SW 1271 (cell line): ENCODE measurements at places on chromosomes 7 and 10.

DNA sequence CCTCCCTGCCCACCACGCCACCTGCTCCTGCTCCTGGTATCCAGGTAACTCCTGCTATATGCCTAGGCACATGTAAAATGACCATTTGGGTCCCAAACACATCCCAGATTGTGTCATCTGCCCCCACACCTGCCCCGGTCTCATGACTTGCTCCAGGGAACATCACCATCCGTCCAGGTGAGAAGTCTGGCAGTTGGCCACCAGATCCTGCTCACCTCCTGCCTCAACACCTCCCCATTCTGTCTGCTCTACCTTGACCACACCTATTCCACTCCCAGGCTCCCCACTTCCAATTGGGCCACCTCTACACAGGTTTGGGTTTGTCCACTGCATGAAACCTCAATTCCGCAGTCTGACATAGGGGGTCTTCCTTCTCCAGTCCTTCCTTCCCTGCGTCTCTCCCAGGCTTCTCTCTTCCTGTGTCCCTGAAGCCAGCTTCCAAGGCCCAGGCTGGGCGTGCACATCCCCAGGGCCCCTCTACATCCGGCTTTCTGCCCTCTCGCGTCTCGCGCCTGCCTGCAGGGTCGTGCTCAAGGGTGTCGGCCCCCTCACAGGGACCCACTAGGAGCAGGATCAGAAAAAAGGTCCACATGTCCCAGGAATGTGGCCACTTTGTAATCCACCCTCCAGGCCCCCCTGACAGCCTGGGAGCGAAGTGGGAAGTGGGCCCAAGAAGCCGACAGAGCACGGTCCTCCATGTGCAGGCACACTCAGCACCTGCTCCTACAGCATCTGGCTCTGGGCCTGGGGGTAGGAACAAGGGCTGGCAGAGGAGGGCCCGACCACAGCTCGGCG, 49.3 kb upstream of the DAGLB start:
- no peak for DNase-seq

GRCh38 chr10:48767373-48768143, 82.9 kb downstream of the WDFY4 start:
- DNase-seq: no peak

DNA sequence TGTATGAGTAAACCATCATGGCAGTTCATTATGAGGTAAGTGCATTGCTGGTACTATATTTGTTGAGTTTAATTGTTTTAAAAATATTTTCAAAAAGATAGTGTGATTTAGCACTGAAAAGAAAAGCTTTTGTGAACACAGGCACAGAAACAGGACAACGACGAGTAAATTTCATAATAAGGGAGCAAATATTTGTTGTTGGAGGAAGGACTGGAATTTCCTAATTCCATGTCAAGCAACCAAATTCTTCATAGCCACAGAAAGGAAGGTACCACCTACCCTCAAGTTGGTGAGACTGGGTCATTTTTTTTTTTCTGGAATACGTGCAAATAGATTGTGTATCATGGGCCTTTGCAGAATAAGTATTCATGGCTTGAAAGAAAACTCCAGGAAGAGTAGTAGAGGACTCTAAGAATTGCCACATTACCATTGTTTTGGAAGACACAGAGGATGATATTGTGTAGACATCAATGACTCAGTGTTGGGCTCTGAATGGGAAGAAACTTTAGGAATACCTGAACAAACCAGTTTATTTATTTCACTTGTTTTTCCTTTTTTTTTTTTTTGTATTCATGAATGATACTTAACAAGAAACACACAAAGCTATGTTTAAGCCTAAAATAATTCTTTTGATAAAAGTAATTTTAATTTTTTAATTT, 7.8 kb downstream of the UBE2D4 start:
- DNase-seq: no peak

GRCh38 chr10:100713859-100714565, 31.4 kb upstream of the PAX2 start:
- DNase-seq: no peak

GRCh38 chr10:101691081-101691480, 3.9 kb downstream of the FBXW4 start:
- DNase-seq: no peak

- DNase-seq: no peak
Observed at GRCh38 chr7:142803901-142804300, 33.1 kb downstream of the PRSS2 start.

DNA sequence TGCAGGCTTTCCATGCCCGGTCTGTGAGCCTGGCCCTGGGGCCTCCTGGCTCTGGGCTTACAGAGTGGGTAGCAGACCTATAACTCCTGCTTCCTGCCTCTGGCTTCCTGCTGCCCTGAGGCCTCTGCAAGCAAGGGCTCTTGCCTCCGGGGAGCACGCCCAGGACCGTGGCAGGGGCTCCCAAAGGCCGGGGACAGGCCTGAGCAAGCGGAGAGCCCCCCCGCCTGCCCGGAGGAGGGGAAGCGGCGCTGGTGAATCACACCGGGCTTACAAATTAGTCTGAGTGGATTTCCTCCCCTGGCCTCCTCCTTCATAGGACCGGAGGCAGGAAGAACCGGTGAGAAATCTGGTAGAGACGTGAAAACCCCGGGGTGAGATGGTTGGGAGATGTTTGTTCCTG, 1.5 kb upstream of the MYL10 start:
- DNase-seq: no peak

DNA sequence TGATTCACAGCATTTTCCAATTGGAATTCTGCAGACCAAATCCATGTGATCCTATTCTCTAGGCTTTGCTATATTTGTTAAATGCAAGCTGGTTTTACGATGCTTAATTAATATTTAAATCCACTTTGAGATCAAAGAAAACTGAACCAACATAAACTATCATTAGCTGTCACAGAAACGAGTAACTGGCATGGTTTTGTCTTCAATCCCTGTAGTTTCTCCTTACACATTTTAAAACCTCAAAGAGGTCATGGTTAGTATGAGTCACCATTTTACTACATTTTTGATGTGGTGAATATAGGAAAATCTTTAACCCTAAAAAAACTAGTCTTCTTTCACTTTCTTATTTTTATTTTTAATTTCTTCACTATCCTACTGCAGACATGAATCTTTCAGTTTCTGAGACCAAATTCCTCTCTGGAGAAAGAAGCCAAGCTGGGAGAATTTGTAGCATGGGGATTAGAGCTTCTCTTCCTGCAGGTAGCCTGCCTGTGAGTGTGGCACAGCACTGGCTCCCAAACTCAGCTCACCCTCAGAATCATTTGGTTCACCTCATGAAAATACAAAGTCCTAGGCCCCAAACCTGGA, 8.7 kb upstream of the LIPM start:
- DNase-seq: no peak

DNA sequence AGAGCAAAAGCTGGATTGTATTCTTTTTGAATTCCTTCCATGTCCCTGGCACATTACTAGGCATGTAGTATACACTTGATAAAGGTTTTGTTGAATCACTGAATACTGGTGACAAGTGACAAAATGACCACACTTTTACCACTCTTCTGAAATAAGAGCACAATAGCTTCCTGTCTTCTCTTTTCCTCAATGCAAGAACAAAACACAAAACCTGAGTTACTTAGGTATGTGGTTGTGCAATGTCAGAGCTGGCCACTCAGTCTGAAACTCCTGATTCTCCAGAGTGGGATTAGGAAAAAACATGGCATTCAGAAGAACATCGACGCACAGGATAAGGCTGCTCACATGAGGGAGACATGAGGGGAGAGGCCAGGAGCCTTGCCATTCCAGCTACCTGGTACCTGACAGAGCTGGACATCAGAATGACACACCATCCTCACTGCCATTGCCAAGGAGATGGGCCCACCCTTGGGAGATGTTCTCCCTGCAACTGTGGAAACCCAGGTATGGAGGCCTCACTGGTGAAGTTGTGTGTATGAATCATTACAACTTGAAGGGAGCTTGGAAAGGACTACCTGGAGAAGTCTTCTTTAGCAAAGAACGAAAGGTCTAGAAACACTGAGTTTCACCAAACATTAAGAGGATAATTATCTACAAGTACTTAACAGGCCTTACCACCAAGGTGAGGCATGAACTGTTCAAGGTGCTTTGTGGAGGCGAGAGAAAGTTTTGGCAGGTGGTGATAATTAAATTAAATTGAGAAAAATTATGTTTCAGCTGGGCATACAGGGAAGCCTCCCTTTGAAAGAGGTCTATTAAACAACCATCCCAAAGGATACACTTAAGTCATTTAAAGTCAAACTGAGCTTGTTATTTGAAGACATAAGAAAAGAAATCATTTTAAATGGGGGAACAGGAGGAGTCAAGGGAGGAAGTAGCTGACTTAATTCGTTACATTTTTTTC, 246.5 kb upstream of the AOAH start:
- no peak for DNase-seq

- no peak for DNase-seq
Observed at GRCh38 chr10:93652857-93653256, 40.5 kb downstream of the PDE6C start.

GRCh38 chr7:66824041-66824440, 83.5 kb downstream of the RABGEF1 start:
- no peak for DNase-seq

DNA sequence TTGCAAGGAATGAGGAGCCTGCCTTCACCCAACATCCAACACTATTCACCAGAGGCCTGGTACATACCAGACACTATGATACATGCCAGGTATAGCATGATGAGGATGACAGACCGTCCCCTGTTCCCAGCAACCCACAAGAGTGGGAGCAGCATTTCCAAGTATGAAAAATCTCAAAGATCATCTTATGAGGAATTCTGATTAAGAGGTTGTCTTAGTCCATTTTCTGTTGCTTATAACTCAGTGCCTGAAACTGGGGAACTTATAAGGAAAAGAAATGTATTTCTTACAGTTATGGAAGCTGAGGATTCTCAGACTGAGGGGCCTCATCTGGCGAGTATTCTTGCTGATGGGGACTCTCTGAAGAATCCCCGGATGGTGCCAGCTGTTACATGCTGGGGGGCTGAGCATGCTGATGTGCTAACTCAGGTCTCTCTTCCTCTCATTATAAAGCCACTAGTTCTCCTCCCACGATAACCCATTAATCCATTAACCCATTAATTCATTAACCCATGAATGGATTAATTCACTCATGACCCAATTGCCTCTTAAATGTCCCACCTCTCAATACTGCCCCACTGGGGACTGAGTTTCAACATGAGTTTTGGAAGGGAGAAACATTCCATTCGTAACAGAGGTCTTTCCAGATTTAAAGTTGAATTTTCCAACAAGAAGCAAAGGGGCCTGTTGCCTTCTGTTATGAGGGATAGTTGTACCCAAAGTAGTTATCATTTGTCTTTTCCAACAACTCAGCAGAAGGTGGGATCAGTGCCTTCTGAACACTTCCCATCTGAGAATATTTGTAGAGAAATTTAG, 173.9 kb downstream of the HERPUD2 start:
- DNase-seq: no peak

GRCh38 chr7:47454069-47454973, 127.6 kb downstream of the TNS3 start:
- DNase-seq: no peak

- peak; percentile 79 for DNase-seq
Observed at GRCh38 chr7:120857588-120858573, at the start of gene TSPAN12. TSS of gene TSPAN12 (minus strand) at chr7:120858144. CDS start at chr7:120856763, 1,381 bp downstream.

DNA sequence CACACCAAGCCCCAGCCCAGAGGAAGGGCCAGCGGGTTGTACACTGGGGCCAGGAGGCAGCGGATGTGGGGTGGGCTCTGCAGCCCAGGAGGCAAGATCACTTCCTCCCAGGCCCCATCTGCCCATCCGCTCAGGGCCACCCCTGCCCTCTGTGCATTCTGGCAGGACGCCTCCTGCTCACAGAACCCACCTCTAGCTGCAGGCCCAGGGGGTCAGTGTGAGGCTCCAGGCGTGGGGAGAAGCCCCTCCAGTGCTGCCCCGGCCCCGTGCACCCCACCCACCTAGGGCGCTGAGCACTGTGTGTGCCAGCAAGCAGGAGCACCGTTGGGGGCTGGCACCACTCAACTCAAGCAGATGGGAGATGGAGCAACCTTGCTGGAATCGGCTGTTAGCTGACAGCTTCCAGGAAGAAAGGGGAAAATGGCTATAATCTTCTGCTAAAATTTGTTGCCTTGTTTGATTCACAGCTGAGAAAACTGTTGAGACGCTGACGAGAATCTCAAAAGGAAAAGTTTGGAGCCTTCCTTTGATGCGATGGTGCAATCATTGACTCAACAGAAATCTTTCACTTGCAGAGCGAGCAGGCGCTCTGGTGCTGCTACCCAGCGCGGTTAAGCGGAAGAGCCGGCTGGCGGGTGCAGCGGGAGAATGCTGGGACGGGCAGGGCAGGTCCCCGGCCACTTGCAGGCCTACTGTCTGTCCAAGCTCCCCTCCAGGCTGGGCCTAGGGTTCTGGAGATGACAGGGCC, 276.1 kb downstream of the ELFN1 start:
- DNase-seq: no peak

DNA sequence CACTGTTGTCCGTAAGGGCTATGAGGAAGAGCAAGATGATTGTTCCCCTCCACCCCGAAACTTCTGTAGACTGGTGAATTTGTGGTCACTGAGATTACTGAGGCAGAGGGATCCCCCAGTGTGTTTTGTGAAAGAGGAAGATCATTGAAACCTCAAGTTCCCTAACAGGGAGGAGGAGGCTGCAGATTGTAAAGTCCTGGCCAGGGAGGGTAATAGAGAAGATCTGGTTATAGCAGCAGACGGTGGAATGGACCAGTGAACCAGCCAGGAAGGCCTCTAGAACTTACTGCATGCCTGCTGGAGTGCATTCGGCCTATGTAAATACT, 31.1 kb downstream of the LMTK2 start:
- DNase-seq: no peak

DNA sequence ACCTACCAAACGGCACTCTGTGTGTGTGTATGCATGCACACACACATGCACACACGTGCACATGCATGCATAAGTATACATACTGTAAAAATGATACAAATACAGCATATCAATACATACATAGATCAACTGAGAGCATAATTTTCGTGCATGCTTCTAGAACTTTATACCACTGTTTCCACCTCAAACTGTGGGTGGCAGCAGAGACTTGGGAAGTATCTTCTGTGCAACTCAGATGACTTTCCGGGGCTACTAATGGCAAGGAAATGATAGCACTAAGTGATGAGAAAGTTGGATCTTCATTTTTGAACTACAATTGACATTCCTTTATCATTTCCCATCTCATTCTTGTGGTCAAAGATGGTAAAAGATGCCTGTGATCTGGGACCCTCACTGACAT, 570.7 kb downstream of the REEP3 start:
- DNase-seq: no peak

DNA sequence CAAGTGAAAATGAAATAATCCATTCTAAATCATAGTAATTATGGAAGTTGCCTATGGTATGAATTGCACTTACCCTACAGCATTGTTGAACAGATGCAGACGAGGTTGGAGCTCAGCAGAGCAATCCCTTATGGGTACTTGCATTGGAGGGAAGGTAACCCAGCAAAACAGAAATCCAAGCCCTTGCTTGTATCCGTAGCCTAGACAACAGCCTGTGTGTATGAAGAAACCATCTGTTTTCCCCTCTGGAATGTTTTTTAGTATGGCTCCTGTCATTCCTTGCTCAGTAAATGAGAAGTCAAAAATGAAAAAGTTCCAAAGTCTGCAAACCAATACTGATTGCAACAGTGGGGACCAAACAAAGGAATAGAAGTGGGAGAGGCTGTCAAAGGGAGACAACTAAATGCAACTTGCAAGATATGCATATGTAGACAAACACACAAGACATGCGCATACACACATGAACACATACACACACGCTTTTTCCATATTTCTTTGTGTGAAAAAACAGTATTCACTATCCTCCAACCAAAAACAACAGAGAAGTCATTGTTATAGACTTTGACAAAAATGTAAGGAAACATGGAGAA, 260.8 kb downstream of the DYNC1I1 start:
- no peak for DNase-seq
